ENCODE measurements at places on chromosomes 4 and X. TPM values are rescaled to one million over a fixed set of nuclear protein-coding genes. Genes with fewer than 3 reads are reported as not detected.

The NAP1L3 gene
- total RNA-seq = 0.67 TPM

The ANXA3 gene
- total RNA-seq = 49.8 TPM

The IL9R gene
- 0.22 TPM for total RNA-seq

The NKX3-2 gene
- 1.3 TPM for total RNA-seq

DNA sequence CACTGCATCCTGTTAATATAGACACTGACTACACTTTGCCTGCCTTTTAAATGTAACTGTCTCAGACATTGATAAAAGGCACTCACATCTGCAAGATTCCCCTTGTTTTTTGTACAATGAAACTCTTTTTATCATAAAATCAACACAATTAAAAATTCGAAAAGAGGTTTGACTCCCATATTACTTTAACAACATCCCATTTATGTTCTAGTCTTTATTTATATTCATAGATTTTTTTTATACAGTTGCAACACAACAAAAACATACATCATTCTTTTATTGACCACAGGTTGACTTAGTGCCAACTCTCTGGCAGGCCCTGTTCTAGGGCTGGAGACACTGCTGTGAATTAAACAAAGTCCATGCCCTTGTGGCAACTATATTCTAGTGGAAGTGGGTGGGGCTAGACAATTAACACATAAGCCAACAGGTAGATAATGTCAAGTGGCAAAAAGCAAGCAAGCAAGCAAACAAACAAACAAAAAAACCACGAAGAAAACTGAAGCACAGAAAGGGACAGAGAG is 36.8 kb downstream of the ANK2 start:
- no peak for DNase-seq

Data from mesenteric fat pad (tissue), 1 donor.